ENCODE measurements at places on chromosomes 13 and 19.

- DNase-seq, result no peak
Observed at GRCh38 chr13:42615691-42616090, 41.7 kb downstream of the TNFSF11 start.

DNA sequence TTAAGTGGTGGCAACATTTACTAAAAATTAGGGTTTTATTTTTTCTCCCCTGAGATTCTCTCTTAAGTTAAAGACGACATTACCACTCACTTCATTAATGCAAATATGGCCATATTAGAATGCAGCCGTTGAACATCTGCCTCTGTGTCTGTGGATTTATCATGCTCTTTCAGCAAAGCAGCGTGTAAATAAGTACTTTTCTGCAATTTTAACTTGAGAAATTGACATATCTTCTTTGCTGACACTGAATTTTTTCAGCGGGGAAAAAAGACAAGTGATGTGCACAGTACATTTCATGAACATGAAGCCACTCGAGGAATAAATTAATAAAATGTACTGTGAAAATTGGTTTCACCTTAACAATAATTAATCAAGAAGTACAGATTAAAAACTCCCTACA is 406.4 kb downstream of the ITGBL1 start:
- DNase-seq, result no peak

GRCh38 chr19:15869109-15869555 is 28.7 kb downstream of the CYP4F2 start:
- DNase-seq, result peak; percentile 36

- no peak for DNase-seq
Observed at GRCh38 chr19:13964776-13965175, 12.5 kb downstream of the DCAF15 start.

- no peak for DNase-seq
Observed at GRCh38 chr13:91247768-91248167, 99.7 kb upstream of the MIR17HG start.

- no peak for DNase-seq
Observed at GRCh38 chr19:19179548-19180441, 9.7 kb upstream of the MEF2B start.

DNA sequence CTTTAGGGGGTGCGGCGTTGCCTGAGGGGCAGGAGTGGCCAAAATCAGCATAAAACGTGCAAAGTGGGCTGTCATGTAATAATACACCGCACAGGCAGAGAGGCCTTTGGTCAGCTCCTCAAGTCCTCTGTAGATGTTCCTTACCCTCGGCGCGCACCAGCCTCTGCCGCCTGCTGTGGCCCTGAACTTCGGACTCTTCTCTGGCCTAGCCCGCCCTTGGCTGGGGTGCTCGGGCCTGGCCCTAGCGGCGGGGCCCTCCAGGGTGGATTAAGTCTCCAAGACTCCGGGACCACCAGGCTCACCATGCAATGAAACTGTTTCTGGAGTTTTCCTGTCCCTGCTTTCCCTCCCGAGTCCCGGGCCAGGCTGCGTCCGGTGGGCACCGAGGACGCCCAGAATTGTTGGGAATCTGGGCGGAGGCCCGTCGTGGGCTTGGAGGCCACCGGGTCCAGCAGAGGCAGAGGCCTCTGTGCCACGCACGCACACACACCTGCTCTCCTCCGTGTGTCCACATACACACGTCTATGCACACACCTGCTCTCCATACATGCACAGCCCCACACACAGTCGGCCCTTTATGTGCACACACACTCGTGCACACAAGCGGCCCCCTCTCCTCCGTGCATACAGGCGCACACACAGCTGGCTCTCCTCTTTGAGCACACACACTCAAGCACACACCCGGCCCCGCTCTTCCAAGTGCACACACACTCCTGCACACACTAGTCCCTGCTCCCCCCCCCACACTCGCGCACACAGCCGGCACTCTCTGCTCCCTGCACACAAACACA is 1.5 kb upstream of the TFDP1 start:
- peak; percentile 15 for DNase-seq

- no peak for DNase-seq
Observed at GRCh38 chr13:37944869-37945442, 75.4 kb upstream of the TRPC4 start.

- no peak for DNase-seq
Observed at GRCh38 chr13:32075170-32075851, 43.7 kb downstream of the FRY start.

- DNase-seq, result no peak
Observed at GRCh38 chr13:95296326-95296925, 4.8 kb downstream of the ABCC4 start.

DNA sequence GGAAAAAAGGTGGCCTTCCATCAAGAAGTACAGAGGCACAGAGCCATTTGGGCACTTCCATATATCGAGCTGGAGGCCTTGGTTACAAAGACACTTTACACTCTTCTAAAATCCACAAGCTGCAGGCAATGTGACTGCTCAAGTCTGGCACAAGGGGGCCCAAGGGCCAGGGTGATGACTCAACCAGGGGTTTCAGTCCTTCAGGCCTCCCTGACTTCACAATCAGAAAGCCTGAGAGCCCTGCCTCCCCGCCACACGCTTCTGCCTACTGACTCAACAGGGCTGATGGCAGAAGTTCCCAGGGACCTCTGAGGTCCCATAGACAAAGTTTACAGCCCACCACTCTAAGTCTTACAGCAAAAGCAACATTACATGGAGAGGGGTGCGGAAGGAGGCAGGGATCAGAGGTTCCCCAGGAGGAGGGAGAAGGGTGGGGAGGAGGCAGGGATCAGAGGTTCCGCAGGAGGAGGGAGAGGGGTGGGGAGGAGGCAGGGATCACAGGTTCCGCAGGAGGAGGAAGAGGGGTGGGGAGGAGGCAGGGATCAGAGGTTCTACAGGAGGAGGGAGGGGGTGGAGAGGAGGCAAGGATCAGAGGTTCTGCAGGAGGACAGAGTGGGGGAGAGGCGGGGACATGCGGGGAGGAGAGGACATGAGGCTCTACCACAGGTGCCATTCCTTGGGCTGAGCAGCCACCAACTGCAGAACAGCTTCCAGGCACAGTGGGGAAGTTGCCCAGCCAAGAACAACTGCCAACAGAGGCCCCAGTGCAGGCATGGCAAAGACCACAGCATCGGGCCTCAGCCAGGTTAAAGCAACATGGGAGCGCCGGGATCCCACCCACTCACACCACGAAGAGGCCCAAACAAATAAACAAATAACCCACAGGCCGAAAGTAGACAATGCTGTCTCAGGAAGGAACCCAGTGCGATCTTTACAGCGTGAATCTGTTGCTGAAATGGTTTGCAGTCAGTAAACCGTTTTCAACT is 52.0 kb downstream of the SLC7A1 start:
- no peak for DNase-seq

- no peak for DNase-seq
Observed at GRCh38 chr13:110352735-110353134, 45.7 kb downstream of the COL4A2 start.

- no peak for DNase-seq
Observed at GRCh38 chr13:82847595-82847994, 1034.7 kb downstream of the SLITRK1 start.
